Fibroblast of skin of left biceps (primary cell): ENCODE measurements at places on chromosomes 5 and 9.

DNA sequence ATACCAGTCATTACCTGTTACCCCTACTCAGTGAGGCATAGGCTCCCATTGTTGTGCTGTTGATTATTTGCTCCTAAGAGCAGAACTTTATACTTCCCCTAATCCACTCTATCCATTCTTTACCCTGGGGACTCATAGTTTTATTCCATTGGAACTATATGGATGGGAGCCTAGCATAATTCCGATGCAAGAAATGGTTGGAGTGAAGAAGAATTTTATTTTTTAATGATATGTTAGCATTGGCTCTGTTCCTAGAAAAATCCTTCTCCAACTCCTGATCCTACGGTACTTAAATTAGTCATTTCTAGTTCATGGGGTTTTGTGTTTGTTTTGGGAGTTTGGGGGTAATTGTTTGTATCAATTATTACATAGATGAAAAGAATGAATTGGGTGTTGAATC lies 191.5 kb downstream of the GOLPH3 start:
- no peak for DNase-seq

GRCh38 chr5:33981408-33982162 lies 2.9 kb downstream of the SLC45A2 start:
- no peak for DNase-seq

DNA sequence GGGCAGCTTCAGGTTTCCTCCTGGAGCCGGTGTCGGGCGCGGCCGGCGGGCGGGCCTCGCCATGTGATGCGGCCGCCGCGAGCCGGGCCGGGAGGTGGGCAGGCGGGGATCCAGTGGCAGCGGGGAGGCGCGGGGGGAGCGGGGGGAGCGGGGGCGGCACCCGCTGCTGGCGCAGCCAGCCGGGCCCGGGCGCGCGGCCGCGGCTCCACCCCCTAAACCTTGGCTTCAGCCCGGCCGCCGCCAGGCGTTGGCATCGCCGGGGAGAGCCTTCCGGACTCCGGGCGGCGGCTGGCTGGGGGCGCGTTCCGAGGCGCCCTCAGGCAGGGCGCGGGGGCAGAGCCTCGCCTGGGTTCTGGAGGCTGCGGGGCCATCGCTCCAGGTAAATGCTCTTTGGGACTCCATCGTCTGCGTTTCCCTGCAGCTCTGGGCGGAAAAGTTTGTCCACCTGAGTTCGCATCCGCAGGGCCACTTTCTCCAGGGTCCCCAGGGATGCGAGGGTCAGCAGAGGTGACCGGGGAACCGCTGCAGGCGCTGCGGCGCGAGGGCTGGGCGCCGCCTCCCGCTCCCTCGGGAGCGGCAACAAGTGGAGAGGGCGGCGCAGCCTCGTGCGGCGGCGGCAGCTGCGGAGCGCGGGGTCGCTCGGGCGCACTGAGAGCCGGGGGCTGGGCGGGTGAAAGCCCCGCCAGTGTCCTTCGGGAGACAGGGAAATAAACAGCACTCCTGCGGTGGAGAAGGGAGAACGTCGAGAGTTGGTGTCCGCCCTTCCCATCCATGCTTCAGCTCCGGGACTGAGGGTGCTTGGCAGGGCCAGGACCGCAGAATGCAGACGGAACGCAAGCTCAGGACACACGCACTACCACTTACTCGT lies at the start of gene ARHGEF28:
TSS of gene ARHGEF28 (plus strand) at position 253 of the 868 bp plus-strand sequence. CDS start 58,656 bp downstream, outside the sequence.
- no peak for DNase-seq

- DNase-seq = no peak
Observed at GRCh38 chr5:9335269-9335668, 210.6 kb downstream of the SEMA5A start.

DNA sequence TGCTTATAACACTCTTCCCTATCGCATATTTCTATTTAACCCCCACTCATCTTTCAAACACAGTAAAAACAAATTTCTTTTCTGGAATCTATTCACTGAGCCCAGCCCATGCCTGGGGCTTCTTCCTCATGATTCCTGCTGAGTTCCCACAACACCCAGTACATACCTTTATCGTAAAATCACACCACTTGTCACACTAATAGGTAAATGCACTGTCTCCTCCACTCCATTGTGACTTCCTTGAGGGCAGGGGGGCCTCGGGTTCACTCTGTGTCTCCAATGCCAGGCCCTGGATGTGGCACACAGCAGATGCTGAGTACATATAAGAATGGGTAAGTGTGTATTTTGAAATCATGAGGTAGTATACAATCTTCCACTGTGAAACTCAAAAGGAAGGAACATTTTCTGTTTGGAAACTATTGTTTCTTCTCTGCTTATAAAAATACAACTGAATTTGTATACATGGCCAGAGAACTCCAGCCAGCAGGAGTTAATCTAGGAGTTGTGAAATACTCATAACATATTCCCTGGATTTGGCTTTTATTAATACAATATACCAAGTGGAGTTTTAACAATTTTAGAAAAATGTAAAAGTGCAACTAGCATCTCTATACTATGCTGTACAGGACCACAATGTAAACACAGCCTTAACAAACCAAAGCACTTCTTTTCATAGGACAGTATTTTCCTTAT lies 7.2 kb downstream of the PLK2 start:
- no peak for DNase-seq

DNA sequence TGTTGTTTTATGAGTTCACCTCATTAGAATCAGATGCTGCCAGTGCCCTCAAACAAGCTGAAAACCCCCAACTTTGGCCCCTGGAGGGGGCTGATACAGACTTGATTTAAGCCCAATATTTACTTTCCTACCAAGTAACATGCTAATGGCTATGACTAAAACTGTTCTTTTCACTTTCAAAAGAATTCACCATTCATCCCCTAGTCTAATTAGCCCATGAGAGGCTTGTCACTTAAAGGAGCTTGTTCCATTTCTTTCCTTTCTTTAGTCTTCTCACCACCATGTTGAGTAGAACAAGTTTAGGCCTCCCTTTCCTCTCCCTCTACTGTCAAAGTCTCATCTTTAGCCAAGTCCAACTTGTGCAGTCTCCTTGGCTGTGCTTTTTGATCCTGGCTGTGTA lies 50.4 kb downstream of the EPB41L4B start:
- no peak for DNase-seq

DNA sequence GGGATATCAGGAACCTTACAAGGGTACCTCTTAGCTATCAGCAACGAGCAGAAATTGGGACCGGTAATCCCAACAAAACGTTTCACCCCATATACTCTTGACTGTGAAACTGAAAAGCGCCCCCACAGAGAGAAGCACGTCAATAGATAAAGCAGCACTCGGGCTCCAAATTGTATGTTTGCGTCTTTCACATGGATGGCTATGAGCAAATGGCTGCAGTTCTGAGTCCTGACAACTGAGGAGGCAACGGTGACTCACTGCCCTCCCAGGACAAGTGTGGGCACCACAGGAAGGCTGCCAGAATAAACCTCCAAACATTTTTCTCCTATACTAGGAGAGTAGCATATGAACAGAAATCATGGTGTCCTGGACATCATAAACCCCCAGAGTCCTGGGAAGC lies 36.6 kb downstream of the SEMA4D start:
- no peak for DNase-seq

DNA sequence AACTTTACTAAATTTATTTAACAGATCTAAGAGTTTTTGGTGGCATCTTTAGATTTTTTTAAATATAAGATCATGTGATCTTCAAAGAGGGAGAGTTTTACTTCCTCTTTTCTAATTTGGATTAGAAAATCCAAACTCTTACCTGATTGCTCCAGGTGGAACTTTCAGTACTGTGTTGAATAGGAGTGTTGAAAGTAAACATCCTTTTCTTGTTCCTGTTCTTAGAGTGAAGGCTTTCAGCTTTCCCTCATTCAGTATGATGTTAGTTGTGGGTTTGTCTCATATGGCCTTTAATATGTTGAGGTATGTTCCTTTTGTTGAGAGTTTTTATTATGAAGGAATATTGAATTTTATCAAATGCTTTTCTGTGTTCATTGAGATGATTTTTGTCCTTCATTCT lies 650.0 kb upstream of the SGCD start:
- DNase-seq = no peak

- peak; percentile 32 for DNase-seq
Observed at GRCh38 chr9:121498150-121498486, 1.5 kb downstream of the GGTA1 start.

DNA sequence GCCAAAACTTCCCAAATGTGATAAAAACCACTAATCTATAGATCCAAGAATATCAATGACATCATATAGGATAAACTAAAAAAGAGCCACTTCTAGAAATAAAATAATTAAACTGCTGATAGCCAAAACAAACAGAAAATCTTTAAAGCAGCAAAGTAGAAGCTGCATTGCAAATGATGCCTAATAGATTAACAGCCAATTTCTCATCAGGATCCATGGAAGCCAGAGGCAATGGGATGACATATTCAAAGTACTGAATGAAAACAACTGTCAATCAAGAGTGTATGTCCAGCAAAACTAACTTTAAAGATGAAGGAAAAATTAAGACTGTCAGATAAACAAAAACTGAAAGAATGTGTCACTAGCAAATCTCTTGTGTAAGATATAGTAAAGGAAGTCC lies 224.8 kb downstream of the PSAT1 start:
- no peak for DNase-seq

GRCh38 chr5:146020100-146020499 lies 83.7 kb downstream of the SH3RF2 start:
- DNase-seq = no peak

- DNase-seq = no peak
Observed at GRCh38 chr9:115106001-115106400, 12.0 kb downstream of the TNC start.
